Activated CD4-positive, alpha-beta memory T cell treated with anti-CD3 and anti-CD28 coated beads for 36 hours (primary cell): ENCODE measurements at places on chromosomes 5 and 9. TPM values are rescaled to one million over a fixed set of nuclear protein-coding genes. Genes with fewer than 3 reads are reported as not detected.

DNA sequence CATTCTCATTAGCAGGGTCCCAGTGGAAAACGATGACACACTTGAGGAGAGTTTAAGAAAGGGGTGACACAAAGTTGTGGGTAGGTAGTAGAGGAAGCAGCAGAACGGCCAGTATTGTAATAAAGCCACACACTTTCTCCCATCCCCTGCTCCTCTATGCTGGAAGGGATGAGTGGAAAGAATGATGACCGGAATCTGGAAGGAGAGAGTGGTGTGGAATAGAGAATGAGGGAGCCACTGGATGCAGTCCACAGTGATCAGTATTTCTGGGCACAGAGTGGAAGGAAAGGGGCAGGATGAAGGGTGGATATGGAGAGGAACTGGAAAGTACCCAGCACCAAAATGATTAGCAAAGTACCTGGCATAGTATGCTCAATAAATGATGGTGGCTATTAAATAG, 133.8 kb upstream of the DAB2 start:
- H3K27me3 ChIP-seq = peaks cover 1% of the 10 kb centered on the region
- no peak overlapping the region for H3K4me3 ChIP-seq
- no peaks in the 10 kb centered on the region for H3K36me3 ChIP-seq

GRCh38 chr9:88476491-88477271, 58.3 kb upstream of the NXNL2 start:
- no peaks in the 10 kb centered on the region for H3K27me3 ChIP-seq
- peak; percentile 26 for DNase-seq
- H3K27ac ChIP-seq = peak overlapping the region; percentile 4
- H3K4me3 ChIP-seq = no peak overlapping the region

GRCh38 chr9:16618524-16618923, 251.9 kb downstream of the BNC2 start:
- H3K36me3 ChIP-seq = no peaks in the 10 kb centered on the region
- no peaks in the 10 kb centered on the region for H3K4me1 ChIP-seq
- no peak for DNase-seq

- H3K4me1 ChIP-seq = peaks cover 80% of the 10 kb centered on the region
- peak; percentile 56 for DNase-seq
- H3K27ac ChIP-seq = peak overlapping the region; percentile 95
- peaks cover 16% of the 10 kb centered on the region for H3K36me3 ChIP-seq
- peak overlapping the region; percentile 62 for H3K4me3 ChIP-seq
These were observed 15.1 kb upstream of the PHF19 start for GRCh38 chr9:120891884-120892747.

- no peak overlapping the region for H3K27ac ChIP-seq
- no peak overlapping the region for H3K4me3 ChIP-seq
- DNase-seq = no peak
- no peaks in the 10 kb centered on the region for H3K36me3 ChIP-seq
- no peaks in the 10 kb centered on the region for H3K4me1 ChIP-seq
These were observed 67.0 kb upstream of the HAPLN1 start for GRCh38 chr5:83787631-83788030.

DNA sequence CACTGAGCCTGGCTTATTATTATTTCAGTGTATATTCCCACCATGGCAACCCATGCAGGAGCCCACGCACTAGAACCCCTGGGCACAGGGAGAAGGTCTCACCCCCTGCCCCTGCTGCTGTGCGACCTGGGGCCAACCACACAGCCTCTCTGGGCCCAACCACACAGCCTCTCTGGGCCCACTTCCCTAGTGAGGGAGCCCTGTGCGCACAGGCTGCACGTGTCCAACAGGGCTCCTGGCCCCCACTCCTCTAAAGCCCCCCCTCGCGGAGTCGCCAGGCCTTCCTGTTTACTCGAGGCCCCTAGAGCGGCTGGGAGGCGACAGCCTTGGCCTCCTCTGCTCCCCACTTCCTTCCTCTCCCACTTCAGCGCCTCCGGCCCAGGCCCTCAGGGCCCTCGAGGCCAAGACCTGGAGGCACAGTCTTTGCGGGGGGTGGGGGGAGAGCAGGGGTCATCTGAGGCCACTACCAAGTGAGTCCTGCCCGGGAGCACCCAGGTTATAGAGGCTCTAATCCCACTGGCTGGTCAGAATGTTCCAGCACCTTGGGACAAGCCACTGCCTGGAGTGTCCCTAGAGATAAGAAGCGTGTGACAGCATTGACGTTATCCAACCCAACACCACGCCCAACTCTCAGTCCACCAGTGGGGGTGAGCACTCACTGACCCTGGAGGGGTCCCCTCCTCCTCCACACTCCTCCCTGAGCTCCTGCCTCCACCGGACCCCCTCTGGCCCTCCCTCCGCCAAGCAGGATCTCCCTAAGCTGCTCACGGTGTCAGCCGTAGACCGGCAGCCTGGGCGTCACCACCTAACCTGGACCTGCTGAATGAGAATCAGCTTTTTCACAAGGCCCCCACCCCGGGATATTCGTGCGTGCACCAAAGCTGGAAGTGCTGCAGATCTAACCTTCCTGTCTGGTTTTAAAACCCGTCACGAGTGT, 7.9 kb upstream of the ENG start:
- DNase-seq = peak; percentile 56
- H3K36me3 ChIP-seq = no peaks in the 10 kb centered on the region
- H3K27ac ChIP-seq = peak overlapping the region; percentile 71
- H3K27me3 ChIP-seq = no peaks in the 10 kb centered on the region
- H3K4me3 ChIP-seq = no peak overlapping the region

GRCh38 chr9:136974817-136975535, 2.3 kb upstream of the PTGDS start:
- H3K27me3 ChIP-seq = no peaks in the 10 kb centered on the region
- peaks cover 17% of the 10 kb centered on the region for H3K4me1 ChIP-seq
- no peaks in the 10 kb centered on the region for H3K36me3 ChIP-seq
- peak; percentile 40 for DNase-seq
- H3K4me3 ChIP-seq = peak overlapping the region; percentile 23
- no peak overlapping the region for H3K27ac ChIP-seq

- no peak overlapping the region for H3K27ac ChIP-seq
- no peaks in the 10 kb centered on the region for H3K36me3 ChIP-seq
- H3K4me3 ChIP-seq = no peak overlapping the region
- no peaks in the 10 kb centered on the region for H3K4me1 ChIP-seq
- no peaks in the 10 kb centered on the region for H3K27me3 ChIP-seq
These were observed 56.8 kb upstream of the OLFM1 start for GRCh38 chr9:135030566-135031226.

- no peak overlapping the region for H3K4me3 ChIP-seq
- H3K36me3 ChIP-seq = no peaks in the 10 kb centered on the region
- no peak overlapping the region for H3K27ac ChIP-seq
- no peaks in the 10 kb centered on the region for H3K4me1 ChIP-seq
- DNase-seq = no peak
These were observed 107.5 kb downstream of the TMEM232 start for GRCh38 chr5:110618941-110619340.

DNA sequence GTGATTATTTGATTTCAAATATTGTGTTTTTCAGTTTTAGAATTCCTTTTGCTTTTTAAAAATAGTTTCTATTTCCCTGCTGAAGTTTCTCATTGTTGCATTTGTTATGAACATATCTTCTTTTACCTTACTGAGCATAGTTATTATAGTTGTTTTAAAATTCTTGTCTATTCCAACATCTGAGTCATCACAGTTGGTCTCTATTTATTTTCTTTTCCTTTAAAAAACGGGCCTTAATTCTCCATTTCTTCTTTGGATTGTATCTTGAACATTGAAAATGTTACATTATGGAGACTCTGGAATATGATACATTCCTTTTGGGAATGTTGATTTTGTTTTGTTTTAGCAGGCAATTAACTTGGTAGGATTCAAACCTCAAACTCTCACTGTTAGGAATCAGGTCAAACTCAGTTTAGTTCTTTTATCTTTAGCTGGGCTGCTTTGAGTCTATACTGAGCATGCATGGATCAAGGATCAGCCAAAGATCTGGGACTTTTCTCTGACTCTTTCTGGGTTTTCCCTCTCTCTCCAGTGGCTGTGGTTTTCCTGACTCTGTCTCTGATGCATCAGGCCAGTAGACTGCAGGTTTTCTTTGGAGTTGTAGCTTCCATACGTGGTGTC, 70.3 kb downstream of the TEK start:
- H3K27me3 ChIP-seq = peaks cover 3% of the 10 kb centered on the region
- H3K4me3 ChIP-seq = no peak overlapping the region
- DNase-seq = no peak
- no peaks in the 10 kb centered on the region for H3K36me3 ChIP-seq
- no peak overlapping the region for H3K27ac ChIP-seq
- no peaks in the 10 kb centered on the region for H3K4me1 ChIP-seq

- peaks cover 56% of the 10 kb centered on the region for H3K4me1 ChIP-seq
- peaks cover 4% of the 10 kb centered on the region for H3K36me3 ChIP-seq
These were observed 240.2 kb downstream of the ARHGAP26 start for GRCh38 chr5:143010351-143010750.

- H3K4me3 ChIP-seq = no peak overlapping the region
- DNase-seq = no peak
- H3K36me3 ChIP-seq = no peaks in the 10 kb centered on the region
- H3K27ac ChIP-seq = no peak overlapping the region
- peaks cover 8% of the 10 kb centered on the region for H3K27me3 ChIP-seq
These were observed 36.1 kb downstream of the HMCN2 start for GRCh38 chr9:130301483-130302286.

DNA sequence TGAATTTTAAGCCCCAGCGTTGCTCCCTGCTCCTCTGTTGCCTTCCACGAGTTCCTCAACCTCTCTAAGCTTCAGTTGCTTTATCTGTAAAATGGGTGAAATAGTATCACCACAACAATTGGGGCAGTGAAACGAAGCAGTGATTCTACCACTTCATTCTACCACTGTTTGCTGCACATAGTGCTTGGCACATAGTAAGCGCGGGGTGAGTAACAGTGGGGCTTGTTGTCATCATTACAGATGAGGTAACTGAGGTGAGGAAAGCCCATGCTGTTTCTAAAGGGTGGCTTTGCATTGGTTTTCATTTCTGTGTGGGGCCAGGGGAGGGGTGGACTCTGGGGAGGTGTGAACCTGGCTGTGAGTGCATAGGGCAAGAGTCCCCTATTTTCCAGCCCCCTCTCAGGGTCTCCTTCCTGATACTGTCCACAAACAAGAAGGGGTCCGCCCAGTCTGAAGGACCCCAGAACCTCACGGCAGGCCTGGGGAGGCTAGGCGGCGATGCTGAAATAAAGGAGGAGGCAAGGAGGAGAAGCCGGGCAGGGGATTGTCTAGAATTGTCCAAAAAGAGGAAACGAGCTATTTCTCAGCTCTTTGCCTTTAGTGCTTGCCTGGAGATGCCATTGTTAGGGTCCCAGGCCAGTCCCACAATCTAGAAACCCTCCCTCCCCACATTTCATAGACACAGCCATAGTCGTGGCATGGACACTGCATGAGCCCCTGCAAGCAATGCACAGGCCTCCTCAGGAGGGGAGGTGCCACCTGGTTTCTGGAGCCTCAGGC, 65.6 kb downstream of the IL6ST start:
- DNase-seq = no peak
- H3K4me1 ChIP-seq = no peaks in the 10 kb centered on the region
- no peaks in the 10 kb centered on the region for H3K27me3 ChIP-seq

GRCh38 chr9:137374131-137374845, 48.7 kb downstream of the EXD3 start:
- no peaks in the 10 kb centered on the region for H3K36me3 ChIP-seq
- no peaks in the 10 kb centered on the region for H3K4me1 ChIP-seq
- H3K27me3 ChIP-seq = no peaks in the 10 kb centered on the region
- no peak for DNase-seq
- H3K4me3 ChIP-seq = no peak overlapping the region

DNA sequence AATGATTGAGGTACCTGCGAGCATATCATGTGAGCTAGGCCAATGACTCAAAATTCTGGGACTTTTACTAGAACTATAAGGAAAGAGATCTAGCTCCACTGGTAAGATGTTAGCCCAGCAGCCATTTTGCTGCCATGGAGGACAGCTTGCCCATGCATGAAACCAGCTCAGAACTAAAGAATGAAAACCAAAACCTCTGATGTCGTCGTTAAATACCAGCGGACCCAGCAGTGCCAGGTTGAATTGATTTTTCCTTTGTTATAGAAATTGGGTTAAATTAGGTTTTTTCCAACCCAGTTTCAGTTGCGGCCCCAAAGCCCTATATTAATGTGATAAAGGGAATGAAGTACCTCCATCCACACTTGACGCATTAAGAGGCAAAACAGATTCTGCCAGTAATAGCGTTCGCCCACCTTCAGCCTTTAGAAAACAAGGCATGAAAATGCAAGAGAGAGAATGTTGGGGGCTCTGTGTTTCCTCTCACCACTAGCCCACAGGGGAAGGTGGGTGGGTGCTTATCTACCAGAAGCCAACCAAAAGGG, 5.5 kb upstream of the ITK start:
- no peaks in the 10 kb centered on the region for H3K27me3 ChIP-seq
- peak overlapping the region; percentile 55 for H3K4me3 ChIP-seq
- DNase-seq = no peak
- peaks cover 14% of the 10 kb centered on the region for H3K36me3 ChIP-seq

GRCh38 chr5:96546120-96546519, 113.1 kb upstream of the PCSK1 start:
- no peak overlapping the region for H3K27ac ChIP-seq
- peaks cover 6% of the 10 kb centered on the region for H3K27me3 ChIP-seq
- H3K36me3 ChIP-seq = no peaks in the 10 kb centered on the region
- DNase-seq = no peak
- H3K4me1 ChIP-seq = no peaks in the 10 kb centered on the region

- no peaks in the 10 kb centered on the region for H3K4me1 ChIP-seq
- no peaks in the 10 kb centered on the region for H3K36me3 ChIP-seq
- H3K4me3 ChIP-seq = no peak overlapping the region
- no peak overlapping the region for H3K27ac ChIP-seq
- peaks cover 33% of the 10 kb centered on the region for H3K27me3 ChIP-seq
These were observed 8.8 kb upstream of the PRDM6 start for GRCh38 chr5:123080215-123080614.

GRCh38 chr5:122858451-122858850, 13.0 kb downstream of the SNX24 start:
- H3K27ac ChIP-seq = no peak overlapping the region
- H3K36me3 ChIP-seq = peaks cover 3% of the 10 kb centered on the region
- no peak overlapping the region for H3K4me3 ChIP-seq
- peaks cover 5% of the 10 kb centered on the region for H3K4me1 ChIP-seq
- H3K27me3 ChIP-seq = no peaks in the 10 kb centered on the region

- no peak for DNase-seq
- no peaks in the 10 kb centered on the region for H3K36me3 ChIP-seq
- peaks cover 23% of the 10 kb centered on the region for H3K27me3 ChIP-seq
- no peak overlapping the region for H3K27ac ChIP-seq
These were observed 163.3 kb upstream of the PPP1R2B start for GRCh38 chr5:156686796-156687195.

- no peak overlapping the region for H3K4me3 ChIP-seq
- H3K36me3 ChIP-seq = no peaks in the 10 kb centered on the region
- H3K27me3 ChIP-seq = no peaks in the 10 kb centered on the region
- DNase-seq = peak; percentile 24
- H3K4me1 ChIP-seq = no peaks in the 10 kb centered on the region
- H3K27ac ChIP-seq = no peak overlapping the region
These were observed 165.6 kb downstream of the YTHDC2 start for GRCh38 chr5:113678924-113679575.

The ADAM19 gene
- 107 TPM for total RNA-seq

The LCP2 gene
- total RNA-seq = 212 TPM

The SEMA5A gene
- 0.52 TPM for total RNA-seq

The SPINK1 gene
- not detected for total RNA-seq

The RETREG1 gene
- 10.1 TPM for total RNA-seq

The PLCXD3 gene
- total RNA-seq = not detected

The ABLIM3 gene
- 0.10 TPM for total RNA-seq

The SH3TC2 gene
- not detected for total RNA-seq

The PHF19 gene
- 183 TPM for total RNA-seq

The TMEM174 gene
- not detected for total RNA-seq

The ADGRD2 gene
- total RNA-seq = not detected

The CDO1 gene
- 0.34 TPM for total RNA-seq

The TEK gene
- total RNA-seq = not detected
